Activated CD4-positive, alpha-beta T cell treated with anti-CD3 and anti-CD28 coated beads, Interleukin-2, amount 50 U/mL, for 4 hours (primary cell): ENCODE measurements at places on chromosomes 2 and 18.

- no peak for DNase-seq
These were observed 110.7 kb upstream of the PTPRM start for GRCh38 chr18:7456376-7456775.

- no peak for DNase-seq
These were observed 42.4 kb upstream of the SPAG16 start for GRCh38 chr2:213241817-213242216.

GRCh38 chr2:21401022-21401698 is 277.4 kb downstream of the TDRD15 start:
- DNase-seq, result no peak

- DNase-seq, result no peak
These were observed 9.3 kb upstream of the DNAJC10 start for GRCh38 chr2:182706751-182707150.

- no peak for DNase-seq
These were observed 47.4 kb upstream of the PARD3B start for GRCh38 chr2:204497855-204498254.

DNA sequence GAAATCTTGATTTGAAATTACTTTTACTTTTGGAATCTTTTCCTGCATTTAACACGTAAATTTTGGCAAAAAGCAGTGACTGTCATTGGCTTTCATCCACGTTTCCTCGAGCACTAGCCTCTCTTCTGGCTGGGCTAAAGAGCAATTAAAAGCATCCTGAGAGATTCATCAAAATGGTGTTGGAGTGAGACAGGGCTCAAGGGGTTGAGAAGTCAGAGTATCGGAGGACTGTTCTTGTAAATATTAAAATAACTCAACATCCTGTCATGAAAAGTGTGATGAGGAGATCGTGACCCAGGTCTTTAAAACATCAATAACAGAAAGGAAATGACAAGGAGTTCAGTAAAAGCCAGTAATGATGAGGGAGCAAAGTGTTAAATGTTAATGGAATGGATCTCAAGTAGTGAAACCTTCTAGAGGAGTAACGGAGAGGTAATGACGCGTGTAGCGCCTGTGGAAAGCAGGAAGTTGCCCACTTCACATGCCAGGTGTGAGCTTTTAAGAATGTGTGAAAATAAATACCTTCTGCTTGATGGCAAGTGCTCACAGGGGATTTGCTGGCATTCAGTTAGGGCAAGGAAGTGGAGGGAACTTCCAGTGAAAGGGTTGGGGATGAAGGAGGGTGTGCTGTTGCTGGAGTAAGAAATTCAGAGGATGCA is 754.4 kb downstream of the ADCYAP1 start:
- DNase-seq, result no peak

GRCh38 chr18:52441794-52442193 is 101.8 kb downstream of the DCC start:
- no peak for DNase-seq

GRCh38 chr2:3214806-3215404 is 162.7 kb downstream of the EIPR1 start:
- no peak for DNase-seq

DNA sequence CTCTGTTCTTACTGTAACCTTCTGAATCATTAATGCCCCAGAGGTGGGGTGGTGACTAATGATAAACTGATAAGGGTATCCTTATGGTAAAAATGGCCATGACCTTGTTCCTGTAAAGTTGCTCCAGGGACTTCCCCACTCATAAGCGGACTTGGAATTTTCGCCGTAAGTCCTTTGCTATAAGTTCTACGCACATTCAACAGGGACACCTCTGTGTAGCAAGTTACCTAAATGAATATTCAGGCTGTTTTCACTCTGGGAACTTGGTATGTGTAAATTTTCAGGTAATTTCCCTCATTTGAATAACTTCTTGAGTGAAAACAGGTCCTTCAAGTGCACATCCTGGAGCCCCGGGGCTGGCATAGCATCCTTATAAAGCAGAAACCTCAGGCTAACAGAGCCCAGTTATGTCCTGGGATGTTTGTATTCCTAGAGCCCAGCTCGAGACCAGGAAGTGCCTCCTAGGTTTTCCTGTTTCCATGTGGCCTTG is 9.4 kb upstream of the AGFG1 start:
- DNase-seq, result no peak

DNA sequence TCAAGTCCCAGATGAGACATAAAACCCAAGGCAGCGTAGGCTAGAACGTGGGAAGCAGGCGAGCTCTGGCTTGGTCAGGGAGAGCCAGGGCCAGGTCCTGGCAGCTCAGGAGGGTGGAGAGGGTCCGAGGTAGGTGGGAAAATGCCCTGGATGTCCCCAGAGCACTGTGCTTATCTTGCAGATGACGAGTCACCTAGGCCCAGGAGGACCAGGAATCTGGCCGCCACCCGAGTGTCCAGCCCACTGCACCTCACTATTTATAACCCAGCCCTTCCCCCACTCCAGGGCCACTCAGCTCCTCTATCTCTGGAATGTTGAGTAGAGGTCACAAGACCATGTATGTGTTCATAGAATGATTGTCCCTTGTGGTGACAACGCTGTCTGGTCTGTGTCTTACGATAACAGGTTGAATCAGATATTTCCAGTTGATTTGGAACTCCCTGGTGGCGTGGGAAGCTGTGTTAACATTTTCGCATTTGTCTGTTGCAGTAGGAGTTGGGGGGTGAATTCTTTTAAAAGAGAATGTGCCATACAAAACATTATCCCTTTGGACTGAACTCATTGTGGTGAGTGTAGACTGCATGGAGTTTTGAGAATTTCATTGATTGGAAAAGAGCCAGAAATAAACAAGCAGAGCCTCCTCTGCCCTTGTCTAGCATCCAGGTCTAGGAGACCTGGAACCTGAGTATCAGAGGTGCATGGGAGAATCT is 47.5 kb downstream of the EMILIN2 start:
- no peak for DNase-seq

- DNase-seq, result no peak
These were observed 122.9 kb upstream of the ITGA4 start for GRCh38 chr2:181334158-181334826.

DNA sequence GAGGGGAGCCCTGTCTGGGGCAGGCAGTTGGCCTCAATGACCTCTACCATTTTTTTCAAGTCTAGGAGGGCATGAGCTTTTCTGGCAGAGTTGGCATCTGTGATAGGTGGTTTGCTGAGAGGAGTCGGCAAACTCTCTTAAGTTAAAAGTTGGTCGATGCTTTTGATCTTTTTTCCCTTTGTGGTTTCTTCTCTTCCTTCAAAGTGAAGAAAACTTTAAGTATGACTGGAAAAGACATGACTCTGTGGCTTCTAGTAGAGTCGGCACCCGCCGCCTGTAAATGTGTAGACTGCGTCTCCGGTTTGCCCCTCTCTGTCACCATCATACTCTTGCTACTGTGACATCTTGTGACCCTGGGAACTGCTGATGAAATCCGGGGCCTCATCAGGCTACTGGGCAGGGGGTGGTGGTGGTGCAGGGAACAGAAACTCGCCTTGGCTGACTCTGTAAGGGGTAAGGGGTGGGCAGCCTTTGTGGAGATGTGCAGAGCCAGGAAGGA is 21.1 kb downstream of the INPP5D start:
- DNase-seq, result peak; percentile 56

DNA sequence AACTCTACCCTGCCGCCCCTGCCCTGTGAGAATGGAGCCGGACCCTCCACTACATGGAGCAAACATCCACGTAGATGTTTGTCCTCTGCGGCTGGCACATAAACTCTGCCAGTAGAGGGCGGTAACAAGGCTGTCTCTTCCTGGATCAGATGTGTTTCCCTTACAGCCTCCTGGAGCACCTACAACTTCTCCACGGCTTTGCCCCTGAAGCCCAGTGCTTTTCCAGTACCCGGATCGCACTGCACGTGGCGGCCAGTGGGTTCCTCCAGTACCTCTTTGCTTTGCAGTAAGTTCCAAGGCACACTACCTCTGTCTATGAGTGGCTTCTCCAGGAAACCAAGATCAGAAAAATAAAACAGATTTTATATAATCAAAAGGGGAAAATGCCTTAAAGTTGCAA is 651.3 kb downstream of the DCDC2C start:
- no peak for DNase-seq

DNA sequence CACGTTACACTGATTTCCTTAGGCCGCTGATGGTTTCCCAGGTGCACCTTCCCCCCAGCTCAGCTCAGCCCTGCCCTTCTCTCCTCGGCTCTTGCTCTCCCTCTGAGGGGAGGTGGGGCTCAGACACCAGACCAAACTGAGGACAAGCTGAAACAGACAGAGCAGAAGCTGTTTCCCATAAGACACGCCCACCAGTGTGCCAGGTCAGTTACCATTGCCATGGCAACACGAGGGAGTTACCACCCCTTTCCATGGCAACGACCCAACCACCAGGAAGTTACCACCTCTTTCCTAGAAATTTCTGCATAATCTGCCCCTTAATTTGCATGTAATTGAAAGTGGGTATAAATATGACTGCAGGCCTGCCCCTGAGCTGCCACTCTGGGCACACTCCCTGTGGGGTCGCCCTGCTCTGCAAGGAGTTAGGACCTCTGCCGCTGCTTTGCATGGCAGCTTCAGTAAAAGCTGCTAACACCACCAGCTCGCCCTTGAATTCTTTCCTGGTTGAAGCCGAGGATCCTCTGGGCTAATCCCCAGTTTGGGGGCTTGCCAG is 120.9 kb upstream of the SMIM21 start:
- no peak for DNase-seq

DNA sequence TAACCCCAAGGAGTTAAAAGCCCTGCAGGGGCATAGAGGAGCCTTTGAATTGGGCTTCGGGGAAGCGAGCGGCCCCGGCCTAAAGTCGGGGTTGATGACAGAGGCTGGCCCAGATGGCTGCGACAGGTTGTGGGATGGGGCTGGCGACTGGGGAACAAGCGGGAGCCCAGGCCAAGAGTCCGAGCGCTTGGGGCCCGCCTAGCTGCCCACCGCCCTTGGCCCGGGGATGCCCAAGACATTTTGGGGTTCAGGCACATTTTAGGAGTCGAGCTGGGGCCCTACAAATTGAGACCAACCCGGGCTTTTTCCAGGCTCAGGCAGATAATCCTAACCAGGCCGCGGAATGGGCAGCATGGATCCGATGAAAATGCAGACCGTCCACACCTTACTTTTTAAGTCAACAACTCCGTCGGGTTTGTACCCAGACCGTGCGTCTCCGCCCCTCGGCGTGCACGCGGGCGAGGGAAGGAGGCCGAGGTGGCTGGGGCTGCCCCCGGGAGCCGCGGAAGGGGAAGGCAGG is 507 bp downstream of the RTKN start:
- no peak for DNase-seq

DNA sequence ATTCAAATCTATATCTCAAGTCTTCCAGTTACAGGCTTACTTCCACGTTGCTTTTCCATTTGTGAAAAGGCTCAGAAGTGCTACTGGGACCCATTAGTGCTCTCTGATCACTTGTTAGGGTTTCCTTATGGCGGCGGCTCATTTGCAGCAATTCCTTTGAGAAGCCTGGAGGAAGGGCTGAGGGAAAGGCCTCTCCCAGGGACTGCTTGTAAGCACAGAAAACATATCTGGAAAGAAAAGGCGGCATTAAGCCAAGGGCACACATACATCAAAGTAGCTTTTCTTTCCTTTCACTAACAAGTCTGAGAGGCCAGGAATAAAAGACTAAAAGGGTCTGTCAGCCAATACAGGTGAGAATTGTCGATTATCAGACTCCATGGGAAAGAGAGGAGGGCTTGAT is 39.4 kb upstream of the ITGB6 start:
- DNase-seq, result no peak

- DNase-seq, result no peak
These were observed 54.1 kb downstream of the ANTXR1 start for GRCh38 chr2:69067026-69067630.

GRCh38 chr2:199144036-199144435 is 313.7 kb downstream of the SATB2 start:
- no peak for DNase-seq

DNA sequence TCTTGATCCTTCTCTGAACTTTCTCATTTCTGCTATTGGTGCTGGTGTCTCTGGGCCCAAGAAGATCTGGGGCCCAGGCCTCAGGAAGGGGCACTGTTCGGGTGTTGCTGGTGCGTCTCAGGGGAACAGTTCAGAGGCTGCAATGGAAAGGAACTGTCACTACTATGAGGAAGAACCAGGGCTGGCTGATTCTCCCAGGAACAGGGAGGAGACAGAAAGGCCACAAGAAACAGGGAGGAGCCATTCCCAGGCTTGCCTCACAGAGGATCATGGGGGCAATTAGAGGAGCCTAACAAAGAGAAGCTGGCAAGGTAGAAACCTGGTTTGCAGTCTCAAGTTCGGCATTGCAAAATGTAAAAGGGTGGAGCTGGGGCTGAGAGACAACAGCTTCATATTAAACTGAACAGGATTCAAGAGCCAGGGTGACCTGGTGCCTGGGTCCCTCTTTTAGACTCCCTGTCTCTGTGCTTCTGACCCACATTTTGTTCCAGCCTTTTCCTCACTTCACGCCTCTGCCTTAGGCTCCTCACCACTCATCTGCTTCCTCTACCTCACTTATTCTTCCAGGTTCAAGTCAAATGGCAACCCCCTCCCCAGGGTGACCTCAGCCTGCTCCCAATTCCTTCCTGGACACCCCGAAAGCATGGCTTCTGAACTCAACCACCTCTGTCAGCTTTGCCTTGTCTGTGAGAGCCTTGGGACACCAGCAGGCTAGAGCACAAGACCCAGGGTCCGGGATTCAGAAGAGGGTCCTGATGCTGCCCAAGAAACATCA is 58.4 kb downstream of the GYPC start:
- no peak for DNase-seq

DNA sequence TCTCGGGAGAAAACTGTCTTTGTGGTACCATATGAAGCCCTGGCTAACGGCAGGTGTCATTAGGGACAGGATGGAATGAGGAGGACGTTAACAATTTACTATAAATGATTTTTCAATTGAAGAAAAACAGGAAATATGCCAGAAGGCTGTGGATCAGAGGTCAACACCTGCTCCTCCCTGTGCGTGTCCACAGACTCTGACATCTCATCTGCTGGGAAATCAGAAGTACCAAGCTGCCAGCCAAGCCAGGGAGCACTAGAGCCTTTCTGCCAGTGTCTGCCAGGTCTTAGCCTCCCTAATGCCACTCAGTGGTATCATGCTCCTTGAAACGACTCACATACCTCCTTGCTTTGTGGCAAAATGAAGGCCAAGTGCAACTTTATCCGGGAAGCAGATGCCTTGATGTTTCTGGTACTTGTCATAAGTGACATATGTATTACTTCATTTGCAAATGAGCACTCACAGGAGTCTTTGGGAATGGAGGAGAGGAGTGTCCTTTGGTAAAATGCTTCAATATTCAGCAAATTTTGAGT is 541.1 kb downstream of the SATB2 start:
- no peak for DNase-seq

- DNase-seq, result no peak
These were observed 19.5 kb downstream of the B3GNT7 start for GRCh38 chr2:231415029-231415428.

- DNase-seq, result no peak
These were observed 154.7 kb downstream of the MAP2 start for GRCh38 chr2:209578394-209579001.

DNA sequence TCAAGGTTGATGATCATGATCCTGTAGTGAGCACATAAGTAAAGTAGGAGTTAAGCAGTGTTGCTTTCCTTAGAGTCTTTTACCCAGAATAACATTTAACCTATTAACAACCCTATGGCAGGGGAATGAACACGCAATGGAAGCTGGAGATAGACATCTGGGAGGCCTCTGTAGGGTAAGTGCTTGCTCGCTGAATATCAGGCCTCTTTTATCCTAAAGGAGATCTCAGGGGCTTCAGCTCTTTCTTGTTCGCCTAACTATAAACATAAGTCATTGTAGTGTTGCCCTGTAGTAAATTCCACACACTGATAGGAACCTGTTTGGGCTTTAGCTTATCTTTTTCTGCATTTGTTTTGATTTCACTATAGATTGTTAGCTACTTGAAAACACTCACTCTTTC is 174.4 kb upstream of the TCF4 start:
- DNase-seq, result no peak
